ENCODE measurements at places on chromosomes 5 and 9.

GRCh38 chr9:74007833-74008232 is 489.3 kb upstream of the RORB start:
- DNase-seq = no peak

- peak; percentile 58 for DNase-seq
Measured at GRCh38 chr5:113330533-113331208, 104.1 kb downstream of the TSSK1B start.

DNA sequence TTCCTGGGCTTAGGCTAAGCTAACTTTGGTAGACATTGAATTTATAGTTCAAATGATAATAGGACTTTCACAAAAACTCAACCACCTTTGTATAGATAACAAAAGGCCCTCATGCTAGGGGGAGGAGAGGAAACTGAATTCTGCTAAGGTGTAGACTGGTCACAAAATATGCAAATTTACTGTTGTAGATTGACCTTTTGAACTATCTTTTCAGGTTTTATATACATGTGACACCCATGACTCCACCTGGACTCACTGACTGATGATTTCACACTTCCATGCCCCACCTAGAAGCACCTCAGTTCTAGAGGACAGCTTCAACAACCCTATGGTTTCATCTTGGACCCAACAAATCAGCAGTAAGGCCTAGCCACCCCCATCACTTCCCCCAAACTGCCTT is 165.7 kb downstream of the CEMIP2 start:
- no peak for DNase-seq

- no peak for DNase-seq
Measured at GRCh38 chr5:39073767-39074016, 507 bp downstream of the RICTOR start.

GRCh38 chr5:18764161-18764560 is 1129.9 kb downstream of the TAF11L14 start:
- DNase-seq = no peak

- peak; percentile 11 for DNase-seq
Measured at GRCh38 chr9:77751341-77752091, 103.4 kb upstream of the GNA14 start.

DNA sequence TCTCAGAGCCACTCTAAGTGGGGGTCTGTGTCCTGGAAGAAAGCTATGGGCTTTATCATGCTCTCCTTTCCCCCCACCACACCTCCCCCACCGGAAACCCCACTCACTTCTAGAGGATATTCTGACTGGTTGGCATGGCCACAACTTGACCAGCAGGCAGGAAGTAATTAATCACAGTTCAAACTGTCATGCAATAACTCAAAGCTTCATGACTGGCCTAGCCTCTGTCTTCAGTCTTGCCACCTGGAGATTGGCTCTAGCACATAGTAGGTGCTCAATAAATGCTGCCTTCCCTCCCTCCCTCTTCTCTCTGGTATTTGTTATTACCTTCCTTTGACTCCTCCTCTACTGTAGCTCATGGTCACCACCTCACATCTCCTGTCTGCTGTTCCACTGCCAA is 124.7 kb downstream of the GABBR2 start:
- no peak for DNase-seq

- DNase-seq = no peak
Measured at GRCh38 chr9:134494273-134494815, 147.3 kb upstream of the COL5A1 start.

DNA sequence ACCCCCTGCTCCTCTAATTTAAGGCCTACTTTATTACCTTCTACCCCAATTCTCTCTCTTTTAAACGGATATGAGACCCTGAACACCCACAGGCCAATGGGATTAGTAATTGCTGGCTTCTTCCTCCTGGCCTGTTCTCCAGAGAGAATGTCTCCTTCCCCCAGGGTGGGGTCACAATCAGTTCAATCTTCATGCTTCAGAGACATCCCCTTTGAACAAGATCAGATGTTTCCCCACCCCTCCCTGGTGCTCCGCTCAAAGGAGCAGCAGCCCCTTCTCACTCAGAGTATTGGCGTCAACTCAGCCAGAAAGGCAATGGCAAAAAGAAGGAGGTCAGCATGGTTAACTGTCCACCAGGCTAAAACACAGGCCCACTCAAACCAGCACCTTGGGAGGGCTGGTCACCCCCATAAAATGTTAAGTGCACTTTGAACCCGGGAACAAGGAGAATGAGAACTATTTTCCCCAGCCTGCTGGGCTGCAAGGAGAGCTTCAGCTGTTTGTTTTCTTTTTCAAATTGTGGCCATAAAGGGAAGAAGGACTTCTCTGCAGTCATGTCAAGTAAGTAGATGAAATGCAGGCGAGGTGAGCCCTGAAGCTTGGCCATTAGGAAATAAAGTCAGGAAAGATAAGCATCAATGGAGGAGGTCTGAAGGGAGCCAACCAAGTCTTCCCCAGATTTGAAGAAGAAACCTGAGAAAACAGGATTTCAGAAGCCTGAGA is 20.1 kb downstream of the LHFPL2 start:
- no peak for DNase-seq

- DNase-seq = no peak
Measured at GRCh38 chr5:144122641-144123040, 47.8 kb downstream of the YIPF5 start.

- no peak for DNase-seq
Measured at GRCh38 chr9:26292943-26293342, 599.7 kb downstream of the CAAP1 start.

DNA sequence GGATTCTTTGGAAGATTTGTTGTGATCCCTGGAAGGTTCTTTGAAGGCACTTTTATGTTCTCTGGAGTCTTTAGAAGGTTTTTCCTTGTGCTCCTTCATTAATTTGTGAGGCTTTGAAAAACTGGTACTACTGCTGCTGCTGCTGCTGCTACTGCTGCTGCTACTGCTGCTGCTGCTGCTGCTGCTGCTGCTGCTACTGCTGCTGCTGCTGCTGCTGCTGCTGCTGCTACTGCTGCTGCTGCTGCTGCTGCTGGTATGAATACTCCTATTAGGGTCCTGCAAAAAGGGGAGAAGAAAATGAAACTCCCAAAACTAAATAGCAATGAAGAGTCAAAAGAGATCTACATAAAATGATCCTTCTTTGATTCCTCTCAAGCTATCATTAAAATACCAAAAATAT is 208.1 kb downstream of the MLLT3 start:
- no peak for DNase-seq

DNA sequence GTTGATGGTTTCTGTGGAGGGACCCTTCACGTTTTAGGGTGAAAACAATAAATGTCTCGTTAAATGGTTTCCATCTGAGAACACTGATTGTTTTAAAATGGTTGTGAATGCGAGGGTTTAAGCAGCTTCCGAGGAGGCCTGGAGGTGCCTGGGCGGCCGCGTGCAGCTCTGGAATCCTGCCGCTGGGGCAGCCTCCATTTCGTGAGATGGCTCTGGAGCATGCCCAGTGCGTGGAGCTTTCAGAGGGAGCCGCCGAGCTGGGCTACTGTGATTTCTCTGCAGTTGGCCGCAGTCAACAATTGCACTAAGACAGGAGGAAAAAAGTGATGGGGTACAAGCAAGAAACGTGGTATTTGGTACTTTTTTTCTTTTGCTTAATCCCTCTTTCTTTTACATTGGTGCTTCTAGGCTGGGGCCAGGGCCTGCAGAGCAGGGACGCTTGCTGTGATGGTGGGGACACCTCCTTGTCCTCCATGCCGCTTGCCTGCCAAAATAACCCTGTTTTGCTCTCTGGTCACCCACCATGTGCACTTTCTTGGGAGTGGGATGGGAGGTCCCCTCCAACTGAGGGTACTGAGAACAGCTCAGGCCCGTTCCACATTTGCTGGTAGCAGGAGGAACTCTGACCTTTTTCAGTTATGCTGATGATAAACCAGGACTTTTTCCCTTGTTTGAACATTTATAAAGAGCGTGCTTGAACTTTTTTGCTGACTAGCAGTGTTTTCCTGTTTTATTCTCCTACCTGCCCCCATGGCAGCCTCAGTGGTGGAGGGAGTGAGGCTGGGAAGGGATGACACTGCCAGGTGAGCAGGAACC is 47.1 kb downstream of the EHMT1 start:
- no peak for DNase-seq

DNA sequence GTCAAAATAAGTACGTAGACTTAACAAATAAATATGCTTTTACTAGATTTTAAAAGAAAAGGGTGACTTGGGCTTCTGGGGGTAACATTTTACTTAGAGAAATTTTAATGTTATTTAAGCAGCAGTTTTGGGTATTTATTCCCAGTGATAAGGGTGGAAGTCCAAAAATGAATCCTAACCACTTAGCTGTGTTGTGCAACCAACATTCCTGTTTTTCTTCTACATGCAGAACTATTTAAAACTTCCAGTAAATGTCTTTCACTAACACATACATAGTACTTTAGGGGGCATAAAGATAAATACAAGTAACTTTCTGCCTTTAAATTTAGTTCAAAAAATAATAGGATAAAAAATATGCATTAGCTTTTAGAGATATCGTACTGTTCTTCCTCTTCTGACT is 436.7 kb downstream of the CTNND2 start:
- no peak for DNase-seq
